T-helper 2 cell treated with Interferon-gamma antibody and Interleukin-4, amounts not matched to agents 100 ng/mL and 5 ng/mL, for 36 hours (primary cell): ENCODE measurements at places on chromosomes 5 and 9. TPM values are rescaled to one million over a fixed set of nuclear protein-coding genes. Genes with fewer than 3 reads are reported as not detected.

Gene CD72
- total RNA-seq = 7.0 and 7.3 TPM in 2 replicates

Gene ALG2
- 31.8 and 33.2 TPM in 2 replicates for total RNA-seq

Gene TGFBI
- 0.45 TPM in 1 of 2 replicates, not detected in the other for total RNA-seq

Gene VLDLR
- total RNA-seq = 4.0 and 4.5 TPM in 2 replicates

Gene MACIR
- 7.2 and 8.3 TPM in 2 replicates for total RNA-seq

Gene FOXD4L3
- total RNA-seq = 0.16 TPM in 1 of 2 replicates, not detected in the other

Gene SAPCD2
- 32.9 TPM in 2 replicates for total RNA-seq

Gene PCDHGA9
- 0.25 and 0.34 TPM in 2 replicates for total RNA-seq

Gene ZNF782
- 5.0 and 5.7 TPM in 2 replicates for total RNA-seq

Gene PDZD2
- total RNA-seq = not detected in 2 replicates

Gene F12
- 1.2 and 1.9 TPM in 2 replicates for total RNA-seq

Gene OR13C8
- total RNA-seq = not detected in 2 replicates

Gene CATSPER3
- total RNA-seq = 0.70 and 0.95 TPM in 2 replicates

Gene OCLN
- 0.27 and 0.43 TPM in 2 replicates for total RNA-seq

Gene FOXD4L4
- total RNA-seq = 0.09 and 0.23 TPM in 2 replicates

Gene ZER1
- 12.8 and 16.3 TPM in 2 replicates for total RNA-seq

Gene FCN2
- not detected in 2 replicates for total RNA-seq

Gene TMEM215
- not detected in 2 replicates for total RNA-seq

Gene EXOSC3
- total RNA-seq = 76.6 and 87.0 TPM in 2 replicates

Gene NFX1
- total RNA-seq = 44.0 and 45.4 TPM in 2 replicates

Gene INSL4
- total RNA-seq = not detected in 2 replicates

Gene ENTPD8
- not detected in 2 replicates for total RNA-seq

Gene SLC6A18
- not detected in 2 replicates for total RNA-seq

Gene SMIM33
- 0.59 and 0.80 TPM in 2 replicates for total RNA-seq

Gene PCDHGA6
- 0.57 and 0.70 TPM in 2 replicates for total RNA-seq

Gene ZBTB5
- total RNA-seq = 10.3 and 10.7 TPM in 2 replicates

Gene IFNA21
- not detected in 2 replicates for total RNA-seq

Gene ACTBL2
- not detected in 2 replicates for total RNA-seq

Gene SHOC1
- not detected in 2 replicates for total RNA-seq

Gene FBN2
- total RNA-seq = not detected in 2 replicates

Gene HAPLN1
- total RNA-seq = not detected in 2 replicates

Gene HRCT1
- not detected in 2 replicates for total RNA-seq

Gene INSYN2B
- total RNA-seq = not detected in 2 replicates

Gene TAF1L
- total RNA-seq = 0.05 and 0.07 TPM in 2 replicates

Gene SOX30
- 0.11 and 0.16 TPM in 2 replicates for total RNA-seq

Gene CXCL14
- not detected in 2 replicates for total RNA-seq

Gene KIF4B
- 0.07 TPM in 1 of 2 replicates, not detected in the other for total RNA-seq

Gene ADGRV1
- total RNA-seq = 0.02 and 0.59 TPM in 2 replicates

Gene GFM2
- total RNA-seq = 26.9 and 28.6 TPM in 2 replicates

Gene THOC3
- 94.6 and 105 TPM in 2 replicates for total RNA-seq

Gene PCDH1
- not detected in 2 replicates for total RNA-seq

Gene COL15A1
- 0.20 and 0.23 TPM in 2 replicates for total RNA-seq

Gene SAXO1
- not detected in 2 replicates for total RNA-seq

Gene ZNF483
- total RNA-seq = 4.0 and 5.0 TPM in 2 replicates

Gene SPATA31D4
- not detected in 2 replicates for total RNA-seq

Gene LRRC14B
- not detected in 2 replicates for total RNA-seq

Gene ENTPD2
- total RNA-seq = not detected in 2 replicates

Gene DRD1
- total RNA-seq = not detected in 2 replicates
